ENCODE measurements at places on chromosomes 7 and 10. TPM values are rescaled to one million over a fixed set of nuclear protein-coding genes. Genes with fewer than 3 reads are reported as not detected.

- DNase-seq, result no peak
These were observed 8.0 kb upstream of the CDH23 start for GRCh38 chr10:71388583-71389310.

DNA sequence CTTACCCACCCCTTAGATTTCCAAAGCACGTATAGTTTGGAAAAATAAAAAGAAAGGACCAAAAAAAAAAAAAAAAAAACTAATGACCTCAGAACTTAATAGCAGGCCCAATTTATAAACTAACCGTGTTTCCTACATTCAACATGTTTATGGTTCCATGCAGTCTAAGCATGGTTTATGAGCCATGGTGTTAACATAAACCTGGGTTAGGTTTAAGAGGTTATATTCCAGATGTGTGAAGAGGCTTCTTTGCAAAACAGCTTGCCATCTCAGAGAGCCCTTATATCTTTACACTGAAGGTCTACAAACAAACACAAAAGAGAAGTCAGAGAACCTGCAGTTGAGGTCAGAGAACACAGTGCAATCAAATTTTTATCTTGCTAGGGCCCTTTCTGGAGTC is 15.8 kb downstream of the TMEM254 start:
- no peak for DNase-seq

ARL3 gene
- 7.2 TPM for total RNA-seq

DNA sequence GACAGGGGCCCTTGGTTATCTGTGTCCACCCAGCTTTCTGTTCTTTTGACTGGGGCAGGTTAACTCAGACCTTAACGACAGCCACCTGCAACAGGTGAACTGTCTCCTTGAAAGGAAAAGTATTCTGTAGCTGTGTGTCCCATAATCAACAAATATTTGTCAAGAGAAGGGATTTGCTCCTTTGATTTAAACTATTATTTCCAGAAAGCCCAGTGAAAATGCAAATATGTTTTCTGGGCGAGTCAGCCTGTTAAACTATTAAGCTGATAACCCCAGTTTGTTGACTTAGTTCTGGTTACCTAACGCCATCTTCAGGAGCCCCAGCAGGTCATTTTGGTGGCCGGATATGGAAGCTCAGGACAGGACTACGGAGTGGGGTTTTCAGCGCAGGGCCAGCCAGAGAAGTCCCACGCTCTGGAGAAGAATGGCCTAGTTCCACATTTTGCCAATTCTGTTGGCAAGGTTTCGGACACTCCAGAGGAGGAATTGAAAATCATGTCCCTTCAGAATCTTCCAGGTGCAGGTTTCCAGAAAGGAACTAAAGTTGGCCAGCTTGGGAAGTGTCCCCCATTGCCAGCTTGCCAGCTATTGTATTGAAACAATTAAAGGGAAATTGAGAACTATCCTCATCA is 54.5 kb downstream of the ADRA2A start:
- DNase-seq, result no peak

GRCh38 chr10:123257904-123258456 is 103.8 kb downstream of the BUB3 start:
- DNase-seq, result no peak

- DNase-seq, result peak; percentile 73
These were observed 20.9 kb downstream of the SLC25A13 start for GRCh38 chr7:96300986-96301385.

WNT8B gene
- total RNA-seq, result 0.72 TPM

- peak; percentile 1 for DNase-seq
These were observed 519.5 kb upstream of the ZWINT start for GRCh38 chr10:56880606-56881005.

C7orf33 gene
- not detected for total RNA-seq

ORC5 gene
- 47.9 TPM for total RNA-seq

GRCh38 chr7:92052684-92053083 is 81.6 kb downstream of the CYP51A1 start:
- DNase-seq, result no peak

DNA sequence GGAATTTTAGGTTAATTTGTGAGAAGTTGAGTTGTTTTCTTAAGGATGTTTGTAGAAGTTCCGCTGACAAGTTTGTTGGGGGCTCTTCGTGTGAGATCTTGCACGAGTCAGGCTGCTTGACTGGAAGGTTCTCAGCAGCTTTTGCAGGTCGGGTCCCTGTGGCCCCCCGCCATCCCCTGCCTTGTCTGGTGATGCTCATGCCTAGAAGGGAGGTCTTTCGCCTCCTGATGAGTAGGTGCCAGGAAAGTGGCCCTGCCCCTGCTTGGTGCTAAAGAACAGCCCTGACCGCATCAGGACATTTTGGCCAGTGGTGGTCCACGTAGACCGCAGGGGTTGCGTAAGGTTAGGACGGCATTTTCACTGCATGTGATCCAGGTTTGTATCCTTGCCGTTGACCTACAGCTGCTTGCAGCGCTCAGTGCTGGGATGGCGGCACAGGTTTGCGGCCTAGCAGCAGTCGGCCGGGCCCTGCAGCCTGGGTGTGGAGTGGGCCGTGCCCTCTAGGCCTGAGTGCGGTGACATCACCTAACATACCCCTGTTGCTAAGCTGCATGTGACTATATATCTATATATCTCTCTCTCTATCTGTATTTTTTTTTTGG is 62.4 kb downstream of the DNAJB6 start:
- DNase-seq, result no peak

DNA sequence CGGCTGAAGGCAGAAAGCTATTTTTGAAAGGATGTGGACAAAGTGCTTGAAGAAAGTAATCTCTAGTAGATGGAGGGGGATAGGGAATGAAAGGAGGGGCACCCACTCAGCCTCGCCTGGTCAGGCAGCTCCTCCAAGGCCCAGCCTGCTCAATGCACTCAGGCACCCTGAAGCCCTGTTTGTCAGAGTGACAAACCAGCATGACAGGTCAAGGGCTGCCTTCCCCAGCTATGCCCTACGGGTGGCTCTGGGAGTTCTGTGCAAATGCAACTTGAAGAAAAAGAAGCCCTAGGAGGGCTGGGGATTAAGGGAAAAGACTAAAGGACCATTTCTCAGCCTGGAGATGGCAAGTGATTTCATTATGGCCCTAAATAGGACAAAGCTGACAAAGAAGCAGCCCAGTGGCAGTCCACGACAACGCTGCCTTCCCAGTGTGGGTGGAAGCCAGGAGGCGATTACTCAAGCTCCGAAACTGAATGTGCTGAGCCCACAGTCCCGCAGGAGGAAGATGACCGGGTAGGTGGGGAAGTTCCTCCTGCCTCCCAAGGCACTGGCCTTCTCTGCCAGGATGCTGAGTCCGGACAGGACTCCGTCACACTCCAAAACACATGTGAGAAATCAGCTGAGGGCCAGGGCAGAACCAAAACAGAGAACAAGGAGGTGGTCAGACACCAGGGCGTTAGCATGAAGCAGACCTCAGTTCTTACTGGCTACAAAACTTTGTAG is 16.3 kb downstream of the LIPA start:
- peak; percentile 59 for DNase-seq

- no peak for DNase-seq
These were observed 14.9 kb upstream of the SLIT1 start for GRCh38 chr10:97200616-97201015.

CDNF gene
- total RNA-seq, result not detected

TUBB8 gene
- 0.24 TPM for total RNA-seq

HKDC1 gene
- total RNA-seq, result not detected

INPP5A gene
- total RNA-seq, result 103 TPM

GHRHR gene
- total RNA-seq, result 2.4 TPM

DNA sequence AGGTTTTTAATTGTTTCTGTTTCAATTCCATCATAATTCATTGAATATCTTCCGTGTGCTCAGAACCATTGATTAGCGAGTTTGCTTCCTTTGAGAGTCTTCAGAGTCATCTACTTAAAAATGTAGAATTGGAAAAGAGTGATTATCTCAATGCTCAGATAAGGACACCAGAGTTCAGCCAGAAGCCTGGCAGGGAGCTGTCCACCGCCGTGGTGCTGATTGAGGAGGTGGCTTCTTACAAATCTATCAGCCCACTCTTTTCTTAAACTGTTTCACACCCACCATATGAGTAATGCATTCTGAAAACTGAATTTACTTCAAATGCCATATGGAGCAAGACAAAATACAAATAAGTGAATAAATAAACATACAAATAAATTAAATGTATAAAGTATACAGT is 79.3 kb downstream of the INSYN2A start:
- peak; percentile 59 for DNase-seq

DNA sequence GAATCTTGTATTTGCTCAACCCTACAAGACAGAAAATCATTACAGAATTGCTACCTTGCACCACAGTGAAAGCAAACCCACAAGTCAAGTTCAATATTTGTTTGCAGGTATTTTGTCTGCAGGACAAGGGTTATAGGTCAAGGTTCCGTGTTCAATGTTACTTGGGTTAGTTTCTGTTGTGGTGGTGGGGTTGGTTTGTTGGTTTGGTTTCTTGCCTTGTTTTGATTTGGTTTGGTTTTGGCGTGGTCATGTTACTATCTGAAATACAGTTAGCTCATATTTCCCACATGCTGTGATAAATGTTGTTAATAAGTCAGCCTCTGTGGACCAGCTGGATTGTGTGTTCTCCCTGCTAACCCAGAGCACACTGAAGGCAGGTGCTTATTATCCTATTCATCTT is 75.6 kb upstream of the INSIG1 start:
- no peak for DNase-seq

DNA sequence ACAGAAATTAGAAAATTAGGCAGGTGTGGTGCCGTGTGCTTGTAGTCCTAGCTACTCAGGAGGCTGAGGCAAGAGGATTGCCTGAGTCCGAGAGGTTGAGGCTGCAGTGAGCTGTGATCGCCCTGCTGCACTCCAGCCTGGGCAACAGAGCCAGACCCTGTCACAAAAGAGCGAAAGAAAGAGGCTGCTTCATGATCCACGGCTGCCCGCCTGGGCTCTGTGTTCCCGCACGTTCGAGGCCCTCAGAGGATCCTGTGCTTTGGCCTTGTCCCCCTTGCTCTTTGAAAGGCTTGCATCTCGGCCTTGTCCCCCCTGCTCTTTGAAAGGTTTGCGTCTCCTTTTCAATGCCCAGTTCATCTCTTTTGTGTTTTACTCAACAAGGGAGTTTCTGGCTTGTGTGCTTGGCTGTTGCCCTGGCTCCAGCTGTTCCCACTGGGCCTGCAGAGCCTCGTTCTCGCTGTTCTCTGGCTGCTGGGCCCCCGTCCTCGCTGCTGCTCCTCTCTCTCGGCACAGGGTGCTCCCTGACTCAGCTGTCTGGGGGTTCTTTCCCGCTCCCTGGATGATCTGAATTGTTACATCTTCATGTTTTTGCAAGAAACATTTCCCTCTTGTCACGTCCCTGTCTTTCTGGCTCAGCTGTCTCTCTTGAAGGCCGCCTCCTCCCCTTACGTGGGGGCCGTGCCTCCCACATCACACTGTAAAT is 45.1 kb upstream of the INPP5A start:
- DNase-seq, result peak; percentile 41

SCIN gene
- total RNA-seq, result 3.6 TPM

ADARB2 gene
- total RNA-seq, result not detected

GRCh38 chr7:109879287-109879828 is 1211.6 kb upstream of the LRRN3 start:
- DNase-seq, result no peak

LRIT1 gene
- total RNA-seq, result 3.6 TPM

TRRAP gene
- total RNA-seq, result 14.2 TPM

HOXA5 gene
- total RNA-seq, result 2.9 TPM

OPALIN gene
- 1.4 TPM for total RNA-seq

ASZ1 gene
- 4.8 TPM for total RNA-seq

IL15RA gene
- total RNA-seq, result not detected

GRCh38 chr10:97961945-97962344 is 68.5 kb downstream of the CRTAC1 start:
- no peak for DNase-seq

BHLHA15 gene
- not detected for total RNA-seq

DNA sequence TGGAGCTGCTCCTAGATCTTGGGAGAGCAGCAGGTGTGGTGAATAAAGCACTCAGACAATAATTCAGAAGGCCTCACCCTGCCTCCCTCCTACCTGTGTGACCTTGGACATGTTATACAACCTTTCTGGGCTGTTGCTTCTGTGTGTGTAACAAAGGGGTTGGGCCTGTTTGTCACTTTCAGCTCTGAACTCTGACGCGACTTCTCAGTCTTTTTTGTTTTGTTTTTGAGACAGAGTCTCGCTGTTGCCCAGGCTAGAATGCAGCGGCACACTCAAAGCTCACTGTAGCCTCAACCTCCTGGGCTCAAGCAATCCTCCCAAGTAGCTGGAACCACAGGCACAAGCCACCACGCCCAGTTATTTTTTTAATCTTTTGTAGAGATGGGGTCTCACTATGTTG is 89.3 kb downstream of the DNMBP start:
- no peak for DNase-seq

BTBD16 gene
- not detected for total RNA-seq

SYT15 gene
- total RNA-seq, result 11.3 TPM

PWWP2B gene
- total RNA-seq, result 9.1 TPM

DNA sequence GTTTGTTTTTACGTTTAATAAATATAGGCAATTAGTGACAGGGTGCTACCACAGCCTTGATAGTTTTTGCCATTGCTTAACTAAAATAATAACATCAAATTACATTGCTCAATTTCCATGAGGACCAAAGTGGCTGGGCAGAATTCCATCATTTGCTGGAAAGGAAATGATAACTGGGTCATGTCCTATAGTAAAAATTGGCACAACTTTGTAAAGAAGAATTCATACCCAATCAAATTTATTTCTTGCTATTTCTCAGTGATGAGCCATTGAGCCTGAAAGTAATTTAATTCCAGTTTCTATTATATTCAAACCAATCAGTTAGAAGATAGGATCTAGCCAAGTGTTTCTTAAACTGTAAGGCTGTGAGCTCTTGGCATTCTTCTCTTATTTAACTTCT is 102.2 kb upstream of the CTTNBP2 start:
- DNase-seq, result no peak

DNA sequence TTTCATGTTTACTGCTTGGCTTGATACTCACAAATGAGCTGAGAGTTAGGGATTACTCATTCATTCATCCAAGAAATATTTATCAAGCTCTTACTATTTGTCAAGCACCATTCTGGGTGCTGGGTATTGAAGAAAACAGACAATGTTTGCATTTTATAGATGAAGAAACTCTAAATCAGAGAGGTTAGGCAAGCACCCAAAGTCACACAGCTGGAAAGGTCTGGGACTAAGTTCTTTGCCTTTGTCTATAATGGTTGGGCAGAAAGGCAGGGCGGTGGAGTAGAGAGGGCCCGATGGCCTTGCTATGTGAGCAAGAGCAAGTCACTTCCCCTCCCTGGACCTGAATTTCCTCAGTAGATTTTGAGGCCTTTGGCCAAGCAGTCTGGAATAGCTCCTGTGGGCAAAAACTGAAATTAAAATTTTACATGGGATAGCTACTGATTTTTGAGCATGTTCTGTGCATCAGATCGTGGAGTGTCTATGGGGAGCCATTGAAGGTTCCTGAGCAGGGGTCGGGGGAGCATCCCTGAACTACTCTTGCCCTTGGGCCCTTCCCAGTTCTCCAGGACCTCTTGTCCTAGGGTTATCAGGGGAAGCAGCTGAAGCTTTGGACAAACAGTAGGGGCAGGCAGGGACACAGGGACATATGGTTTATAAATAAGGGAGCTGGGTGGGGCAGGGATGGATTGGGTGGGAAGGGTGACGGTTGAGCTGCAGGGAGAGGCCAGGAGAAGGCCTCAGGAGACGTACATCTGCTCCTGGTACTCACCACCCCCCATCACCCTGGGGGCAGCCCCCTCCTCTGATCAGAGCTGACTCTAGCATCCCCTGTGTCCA is 23.3 kb downstream of the AQP1 start:
- DNase-seq, result no peak

OR2A42 gene
- 0.48 TPM for total RNA-seq

GRCh38 chr10:14571866-14572507 is 202.7 kb downstream of the FAM107B start:
- no peak for DNase-seq

CYP26C1 gene
- 0.24 TPM for total RNA-seq

ZNF107 gene
- 11.6 TPM for total RNA-seq
